ENCODE measurements at places on chromosomes 2 and 18.
A peak's percentile ranks its signal among the peaks of the same experiment; 100 is the strongest.

DNA sequence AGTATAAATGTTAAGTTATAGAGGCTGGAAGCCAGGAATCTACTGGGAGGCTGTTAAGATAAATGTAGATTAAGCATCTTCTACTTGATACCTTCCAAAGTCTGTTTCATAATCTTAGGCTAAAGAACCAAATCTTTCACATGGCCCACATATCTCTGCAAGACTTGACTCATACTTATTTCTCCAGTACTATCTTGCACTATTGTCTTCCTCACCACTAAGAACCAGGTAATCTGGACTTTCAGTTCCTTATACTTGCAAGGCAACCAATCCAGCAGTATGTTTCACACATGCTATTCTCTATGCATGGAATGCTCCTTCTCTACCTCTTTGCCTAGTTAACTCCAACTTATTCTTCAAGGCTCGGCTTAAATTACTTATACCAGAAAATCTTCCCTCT lies 62.2 kb downstream of the RBMS1 start:
- no peak for DNase-seq

GRCh38 chr2:203758841-203759689 lies 52.6 kb downstream of the CD28 start:
- peak; percentile 36 for DNase-seq

DNA sequence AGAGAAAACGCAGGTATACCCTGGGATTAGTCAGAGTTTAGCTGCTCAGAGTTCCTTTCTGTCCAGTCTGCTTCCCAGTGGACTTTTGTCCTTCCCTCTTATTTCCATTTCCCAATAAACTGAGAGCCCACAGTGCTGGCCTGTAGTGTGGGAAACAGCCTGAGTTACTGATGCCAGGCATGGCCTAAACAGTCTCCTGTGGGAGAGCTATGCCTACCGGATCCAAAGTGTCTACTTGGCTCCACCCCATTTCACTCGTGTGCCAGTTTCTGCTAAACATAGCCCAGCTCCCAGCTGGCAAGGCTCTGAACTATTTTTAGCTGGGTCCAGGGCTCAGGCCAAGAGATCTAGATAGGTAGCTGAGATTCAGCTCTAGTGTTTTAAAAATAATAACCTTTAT lies 15.6 kb upstream of the PPP1CB start:
- DNase-seq: no peak

- peak; percentile 75 for DNase-seq
Observed at GRCh38 chr2:200905618-200906296, 16.6 kb downstream of the NIF3L1 start.

GRCh38 chr2:128593879-128594650 lies 275.4 kb upstream of the HS6ST1 start:
- DNase-seq: no peak

DNA sequence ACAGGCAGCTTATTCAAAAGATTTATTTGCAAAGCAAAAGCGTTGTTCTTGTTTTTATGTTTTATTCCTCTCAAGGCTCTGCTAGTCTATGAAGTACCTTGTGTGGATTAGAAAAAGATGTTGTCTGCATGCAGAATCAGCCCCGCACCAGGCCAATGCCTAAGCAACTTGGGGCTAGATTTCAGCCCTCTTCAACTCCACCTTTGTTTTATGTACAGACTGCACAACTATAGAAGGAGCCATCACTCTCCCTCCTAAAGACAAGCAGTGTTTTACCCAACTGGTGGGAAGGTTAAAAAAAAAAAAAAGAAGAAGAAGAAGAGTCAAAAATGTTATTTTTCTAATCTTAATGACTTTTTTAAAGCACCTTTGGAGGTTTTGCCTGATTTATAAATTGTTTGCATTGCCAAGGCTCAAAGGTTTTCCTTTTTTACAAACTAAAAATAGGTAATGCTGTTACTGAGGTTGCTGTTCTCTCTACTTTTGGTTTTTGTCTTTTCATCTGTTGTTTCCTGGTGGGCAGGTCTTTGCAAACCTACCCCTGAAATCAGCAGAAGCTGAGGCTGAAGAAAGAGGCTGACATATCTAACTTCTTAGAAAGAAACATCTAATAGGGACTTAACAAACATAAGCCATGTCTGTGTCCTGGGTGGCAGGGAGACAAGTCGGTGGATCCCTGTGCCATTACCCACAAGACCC lies 164.0 kb downstream of the SLC39A10 start:
- DNase-seq: no peak

DNA sequence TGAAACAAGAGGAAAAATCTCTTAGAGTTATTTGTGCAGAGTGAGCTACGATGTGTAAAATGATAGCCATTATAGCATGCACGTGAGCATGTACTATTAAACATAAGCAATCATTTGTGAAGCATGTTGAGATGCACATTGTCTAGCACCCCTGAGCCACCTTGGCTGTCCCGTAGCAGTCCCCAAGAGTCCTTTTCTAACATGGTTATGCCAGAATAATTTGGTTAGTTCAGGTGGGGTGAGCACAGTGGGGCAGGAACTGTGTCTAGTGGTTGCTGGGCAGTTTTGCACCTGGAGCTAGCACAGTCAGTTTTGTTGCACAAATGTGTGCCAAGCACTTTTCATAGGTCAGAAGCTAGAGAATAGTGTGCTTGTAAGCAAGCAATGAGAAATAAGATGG lies 809.8 kb downstream of the RNF144A start:
- DNase-seq: no peak

- no peak for DNase-seq
Observed at GRCh38 chr2:148764815-148765214, 110.2 kb upstream of the KIF5C start.

- DNase-seq: no peak
Observed at GRCh38 chr2:165634282-165634681, 159.8 kb downstream of the GALNT3 start.

DNA sequence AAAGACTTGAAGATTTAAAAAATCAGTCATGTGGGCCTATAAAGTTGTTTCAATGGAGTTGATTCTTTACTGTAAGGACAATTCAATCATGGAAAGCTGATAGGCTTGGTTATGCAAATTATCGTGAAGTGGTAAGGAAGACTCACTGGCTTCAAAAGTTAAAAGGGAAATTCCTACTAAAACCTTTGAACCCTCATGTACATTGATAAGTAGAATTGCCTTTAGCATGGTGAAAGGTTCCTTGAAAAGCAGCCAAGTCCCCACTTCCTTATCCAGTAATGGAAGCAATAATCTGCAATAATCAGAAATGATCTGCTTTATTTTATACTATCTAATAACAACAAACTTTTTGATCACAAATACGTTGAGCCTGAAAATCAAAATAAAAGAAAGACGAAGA lies 14.4 kb upstream of the CCL20 start:
- peak; percentile 32 for DNase-seq

- no peak for DNase-seq
Observed at GRCh38 chr2:178828486-178828881, 21.3 kb upstream of the TTN start.

Measured in HepG2 (cell line).